Stimulated activated CD8-positive, alpha-beta memory T cell treated with anti-CD3 and anti-CD28 coated beads, Interleukin-7, amount 100 ng/mL, for 4 hours (primary cell): ENCODE measurements at places on chromosomes 7 and 10.

GRCh38 chr10:653991-654646 lies 35.3 kb downstream of the DIP2C start:
- no peak for DNase-seq

GRCh38 chr7:149020483-149020882 lies 7.8 kb downstream of the PDIA4 start:
- no peak for DNase-seq

DNA sequence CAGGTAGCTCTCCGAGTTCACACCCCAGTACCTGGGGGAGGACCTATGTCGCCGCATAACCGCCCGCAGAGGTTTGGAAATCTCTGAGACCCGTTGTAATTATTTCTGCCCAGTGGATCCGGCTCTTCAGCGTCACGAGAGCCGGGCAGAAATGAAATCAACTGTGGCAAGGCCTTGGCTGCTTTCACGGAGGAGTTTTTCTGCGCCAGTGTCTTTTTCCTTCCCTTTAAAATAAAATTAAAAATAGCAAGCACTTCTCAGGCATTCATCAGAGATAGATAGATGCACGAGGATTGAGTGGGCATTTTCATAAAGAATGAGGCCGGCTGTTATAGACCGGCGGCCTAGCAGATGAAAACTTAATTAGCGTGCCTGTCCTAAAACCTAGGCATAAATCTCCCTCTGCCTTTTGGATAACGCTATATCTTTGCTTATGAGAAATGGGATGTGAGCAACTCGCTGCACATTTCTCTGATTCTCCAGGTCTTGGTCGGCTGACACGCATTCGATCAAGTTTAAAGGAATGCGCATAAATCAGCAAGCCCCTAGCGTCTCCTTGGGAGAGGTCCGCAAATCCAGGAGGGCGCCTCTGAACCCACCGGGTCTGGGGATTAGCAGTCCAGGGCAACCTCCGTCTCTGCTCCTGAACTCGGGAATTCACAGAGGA lies 6.4 kb downstream of the HOXA13 start:
- no peak for DNase-seq

DNA sequence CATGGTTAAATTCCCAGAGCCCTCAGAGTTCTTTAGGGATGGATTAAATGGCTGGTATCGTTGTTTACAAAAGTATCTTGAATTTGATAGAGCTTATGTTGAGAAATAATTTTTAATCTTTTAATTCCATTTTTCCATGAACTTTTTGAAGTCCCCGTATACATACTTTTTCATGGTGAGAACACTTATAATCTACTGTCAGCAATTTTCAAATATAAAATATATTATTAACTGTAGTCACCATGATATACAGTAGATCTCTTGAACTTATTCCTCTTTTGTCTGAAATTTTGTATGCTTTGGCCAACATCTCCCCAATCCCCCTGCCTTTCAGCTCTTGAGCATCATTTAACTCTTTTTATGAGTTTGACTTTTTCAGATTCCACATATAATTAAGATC lies 9.4 kb downstream of the EFCAB10 start:
- no peak for DNase-seq

GRCh38 chr7:157475601-157476000 lies 138.8 kb downstream of the DNAJB6 start:
- DNase-seq, result no peak

GRCh38 chr7:93958216-93958615 lies 36.7 kb downstream of the GNG11 start:
- no peak for DNase-seq

- no peak for DNase-seq
These were observed 362.4 kb upstream of the ZNF32 start for GRCh38 chr10:44010873-44011602.

DNA sequence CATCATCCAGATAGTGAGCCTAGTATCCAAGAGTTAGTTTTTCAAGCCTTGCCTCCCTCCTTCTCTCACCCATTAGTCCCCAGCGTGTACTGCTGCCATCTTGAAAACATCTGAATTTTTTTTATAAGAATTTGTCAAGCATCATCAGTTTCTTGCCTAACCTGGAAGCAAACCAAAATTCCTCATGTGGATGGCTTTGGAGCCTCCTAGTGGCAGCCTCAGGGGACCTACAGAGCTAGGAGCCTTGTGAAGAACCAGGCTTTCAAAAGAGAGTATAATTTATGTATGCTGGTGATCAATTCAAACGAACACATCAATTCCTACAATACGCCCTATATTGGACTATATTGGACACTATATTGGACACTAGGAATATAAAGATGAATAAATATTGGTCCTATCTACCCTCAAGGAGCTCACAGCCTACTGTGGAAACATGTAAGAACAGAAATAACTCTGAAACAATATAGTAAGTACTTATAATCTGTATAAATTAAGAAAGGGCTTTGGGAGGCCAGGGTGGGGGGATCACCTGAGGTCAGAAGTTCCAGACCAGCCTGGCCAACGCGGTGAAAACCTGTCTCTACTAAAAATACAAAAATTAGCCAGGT lies 63.4 kb downstream of the HPSE2 start:
- no peak for DNase-seq

DNA sequence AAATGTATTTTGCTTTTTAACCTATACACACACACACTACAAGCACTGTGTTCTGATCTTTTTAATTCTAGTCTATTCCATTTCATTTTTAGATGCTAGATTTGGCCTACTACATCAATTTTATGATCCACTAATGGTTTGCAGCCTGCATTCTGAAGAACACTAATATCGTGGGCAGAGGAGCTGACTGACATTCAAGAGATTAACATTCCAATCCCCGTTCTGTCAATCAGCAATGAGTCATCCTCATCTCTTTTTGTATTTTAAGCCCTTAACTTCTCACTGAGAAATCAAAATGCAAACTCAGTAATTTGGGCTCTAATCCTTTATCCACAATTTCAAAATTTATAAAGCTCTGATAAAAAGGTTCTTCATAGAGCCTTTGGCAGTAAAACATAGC lies 47.1 kb upstream of the GAD2 start:
- DNase-seq, result no peak

DNA sequence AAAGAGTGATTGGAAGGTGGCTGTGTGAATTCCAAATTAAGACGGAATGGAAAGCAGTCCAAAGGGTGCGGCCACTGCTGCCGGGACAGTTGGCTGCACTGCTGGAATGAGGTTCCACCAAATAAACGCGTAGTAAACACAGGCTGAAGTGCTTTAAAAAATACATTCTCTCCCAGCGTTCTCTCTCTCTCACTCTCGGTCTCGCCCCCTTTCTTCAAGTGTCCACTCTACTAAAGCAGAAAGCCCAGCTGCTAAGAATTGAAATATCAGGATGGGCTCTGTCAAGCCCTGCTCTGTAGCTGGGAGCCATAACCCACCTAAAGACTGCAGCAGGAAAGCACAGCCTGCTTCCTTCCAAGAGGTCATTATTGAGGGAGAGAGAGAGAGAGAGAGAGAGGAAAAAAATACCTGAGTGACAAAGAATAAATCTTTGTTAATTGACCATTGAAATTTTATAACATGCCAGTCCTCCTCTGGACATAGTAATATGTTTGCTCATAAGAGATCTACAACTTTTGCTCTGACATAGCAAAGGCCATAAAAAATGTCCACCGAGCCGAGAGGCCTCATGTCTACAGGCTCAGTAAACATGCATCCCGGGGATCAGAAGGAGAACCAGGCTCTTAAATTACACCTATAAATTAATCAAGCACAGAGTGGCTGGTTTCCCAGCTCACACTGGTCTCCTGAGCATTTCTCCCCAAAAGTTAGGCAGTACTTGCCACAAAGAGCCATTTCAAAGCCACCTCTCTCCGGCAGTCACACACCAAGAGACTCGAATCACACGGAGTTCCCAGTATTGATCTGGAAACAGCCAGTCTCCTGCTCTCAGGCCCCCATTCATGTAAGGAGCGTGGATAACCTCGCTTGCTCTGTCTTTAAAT lies 72.8 kb downstream of the FGFR2 start:
- DNase-seq, result no peak

GRCh38 chr10:87615856-87616255 lies 43.8 kb upstream of the PAPSS2 start:
- DNase-seq, result no peak

- DNase-seq, result no peak
These were observed 7.1 kb upstream of the CELF2 start for GRCh38 chr10:11010582-11010981.

GRCh38 chr7:24669971-24670591 lies 87.2 kb downstream of the GSDME start:
- no peak for DNase-seq

DNA sequence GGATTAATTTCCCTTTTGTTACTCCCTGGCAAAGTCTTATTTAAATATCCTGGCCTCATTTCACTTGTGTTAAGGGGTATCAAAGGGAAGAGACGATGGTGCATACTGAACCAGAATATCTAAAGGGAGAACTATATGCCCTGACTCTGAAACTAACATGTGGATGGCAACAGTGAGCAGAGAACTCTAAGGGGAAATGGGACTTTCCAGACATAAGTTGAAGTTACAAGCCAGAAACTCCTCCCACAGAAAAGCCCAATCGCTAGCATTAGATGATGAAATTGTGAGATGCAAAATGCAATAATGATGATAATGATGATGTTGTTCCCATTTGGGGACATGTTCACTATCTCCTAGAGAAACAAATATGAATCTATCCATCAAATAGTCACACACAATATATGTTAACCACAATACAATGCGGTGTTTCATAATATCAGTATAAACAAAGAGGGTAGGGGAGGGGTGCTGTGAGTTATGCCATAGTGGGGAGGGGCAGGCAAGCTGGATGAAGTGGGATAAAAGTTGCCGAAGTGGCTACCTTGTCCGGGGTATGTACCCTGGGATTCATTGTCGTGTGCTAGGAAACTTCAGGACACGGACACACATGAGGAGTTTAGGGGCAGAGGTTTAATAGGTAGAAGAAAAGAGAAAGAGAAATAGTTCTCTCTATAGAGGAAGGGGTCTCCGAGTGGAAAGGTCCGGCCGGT lies 37.1 kb downstream of the TMEM229A start:
- DNase-seq, result no peak

- no peak for DNase-seq
These were observed 93.6 kb upstream of the IL6 start for GRCh38 chr7:22633286-22633953.

GRCh38 chr10:45592432-45592831 lies 80.1 kb downstream of the ZFAND4 start:
- DNase-seq, result no peak

- no peak for DNase-seq
These were observed 110.4 kb downstream of the INSYN2A start for GRCh38 chr10:127085957-127086356.

GRCh38 chr10:108836362-108836761 lies 1086.9 kb downstream of the XPNPEP1 start:
- no peak for DNase-seq

GRCh38 chr10:103278862-103279298 lies 1.9 kb downstream of the INA start:
- DNase-seq, result no peak

DNA sequence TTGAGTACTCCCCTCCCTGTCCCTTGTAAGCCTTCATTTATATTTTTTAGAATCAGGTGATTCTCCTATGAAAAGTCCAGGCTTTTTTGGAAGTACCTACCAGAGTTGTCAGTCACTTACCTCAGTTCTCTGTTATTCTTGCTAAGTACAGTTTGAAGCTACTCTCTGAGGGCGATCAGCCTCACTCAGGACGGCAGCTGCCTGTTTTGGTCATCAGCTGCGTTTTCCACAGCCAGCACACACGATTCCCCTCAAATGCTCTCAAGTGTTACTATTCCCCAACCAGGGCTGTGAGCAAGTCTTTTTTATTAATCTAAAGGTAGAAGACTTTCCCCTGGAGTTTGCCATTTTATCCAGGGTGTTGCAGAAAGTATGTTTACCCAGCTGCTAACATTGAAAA lies 328.6 kb downstream of the SUGCT start:
- no peak for DNase-seq

GRCh38 chr7:76069238-76069638 lies 21.3 kb downstream of the MDH2 start:
- DNase-seq, result no peak

- no peak for DNase-seq
These were observed 7.9 kb upstream of the PAX2 start for GRCh38 chr10:100737355-100738054.

- no peak for DNase-seq
These were observed 408.8 kb upstream of the FZD8 start for GRCh38 chr10:36050763-36051499.

- DNase-seq, result no peak
These were observed 45.1 kb downstream of the PIP4K2A start for GRCh38 chr10:22669163-22669711.
